A549 treated with DMSO at 1 μM for 4 hours (cell line): ENCODE measurements at places on chromosomes 13 and 19. TPM values are rescaled to one million over a fixed set of nuclear protein-coding genes. Genes with fewer than 3 reads are reported as not detected.

The NPHS1 gene
- total RNA-seq: 0.17 to 0.77 TPM (median 0.42 TPM) in 5 replicates

The ZNF175 gene
- 3.7 to 5.9 TPM (median 4.2 TPM) in 5 replicates for total RNA-seq

The TBXA2R gene
- 0.59 to 1.1 TPM (median 0.65 TPM) in 5 replicates for total RNA-seq

The LRP3 gene
- 36.5 to 60.5 TPM (median 53.6 TPM) in 5 replicates for total RNA-seq

The KLK6 gene
- total RNA-seq: 0.19 to 0.51 TPM (median 0.29 TPM) in 5 replicates

The KCNRG gene
- total RNA-seq: 0.23 to 0.69 TPM (median 0.42 TPM) in 5 replicates

The PABPC3 gene
- total RNA-seq: 0.16 to 0.20 TPM (median 0.19 TPM) in 5 replicates

The TRIM28 gene
- 659 to 835 TPM (median 753 TPM) in 5 replicates for total RNA-seq

The RGL3 gene
- 0.67 to 2.7 TPM (median 2.0 TPM) in 5 replicates for total RNA-seq

The ZNF784 gene
- 4.6 to 7.3 TPM (median 6.2 TPM) in 5 replicates for total RNA-seq

The ACTMAP gene
- 16.4 to 19.7 TPM (median 18.4 TPM) in 5 replicates for total RNA-seq

The GEMIN7 gene
- 83.7 to 92.7 TPM (median 88.0 TPM) in 5 replicates for total RNA-seq

The MISP3 gene
- total RNA-seq: 3.4 to 3.6 TPM (median 3.6 TPM) in 5 replicates

The TMPRSS9 gene
- total RNA-seq: 0.02 to 0.08 TPM in 2 of 5 replicates, not detected in the others

The CEACAM4 gene
- total RNA-seq: not detected in 5 replicates

The PRTN3 gene
- total RNA-seq: 0.24 to 0.36 TPM (median 0.28 TPM) in 5 replicates

The ZNF160 gene
- 7.2 to 10.6 TPM (median 8.1 TPM) in 5 replicates for total RNA-seq

The MAG gene
- total RNA-seq: not detected in 5 replicates

The PSG4 gene
- 0.47 to 1.2 TPM (median 1.1 TPM) in 5 replicates for total RNA-seq

The ZNF665 gene
- total RNA-seq: not detected in 5 replicates

The TPM4 gene
- total RNA-seq: 357 to 457 TPM (median 429 TPM) in 5 replicates

The PCDH9 gene
- 6.7 to 9.3 TPM (median 8.7 TPM) in 5 replicates for total RNA-seq

The APOC1 gene
- 109 to 128 TPM (median 117 TPM) in 5 replicates for total RNA-seq

The B3GNT8 gene
- total RNA-seq: 0.08 to 0.11 TPM (median 0.09 TPM) in 3 of 5 replicates, not detected in the others

The CASP14 gene
- total RNA-seq: not detected in 5 replicates

The ZSCAN5B gene
- total RNA-seq: 0.09 TPM in 1 of 5 replicates, not detected in the others

The MBD3L2 gene
- total RNA-seq: not detected in 5 replicates

The ZNF730 gene
- total RNA-seq: not detected in 5 replicates

The BEST2 gene
- total RNA-seq: 0.06 TPM in 1 of 5 replicates, not detected in the others

The EFNA2 gene
- total RNA-seq: 1.1 to 2.1 TPM (median 1.4 TPM) in 5 replicates

The DNAAF3 gene
- total RNA-seq: 5.6 to 6.5 TPM (median 6.0 TPM) in 5 replicates

The DLL3 gene
- 4.9 to 10.9 TPM (median 10.4 TPM) in 5 replicates for total RNA-seq

The RDH8 gene
- 0.26 to 0.63 TPM (median 0.44 TPM) in 5 replicates for total RNA-seq
